Cerebellar nuclear complex (tissue), 1 donor: ENCODE measurements at places on chromosomes 1 and 21.

DNA sequence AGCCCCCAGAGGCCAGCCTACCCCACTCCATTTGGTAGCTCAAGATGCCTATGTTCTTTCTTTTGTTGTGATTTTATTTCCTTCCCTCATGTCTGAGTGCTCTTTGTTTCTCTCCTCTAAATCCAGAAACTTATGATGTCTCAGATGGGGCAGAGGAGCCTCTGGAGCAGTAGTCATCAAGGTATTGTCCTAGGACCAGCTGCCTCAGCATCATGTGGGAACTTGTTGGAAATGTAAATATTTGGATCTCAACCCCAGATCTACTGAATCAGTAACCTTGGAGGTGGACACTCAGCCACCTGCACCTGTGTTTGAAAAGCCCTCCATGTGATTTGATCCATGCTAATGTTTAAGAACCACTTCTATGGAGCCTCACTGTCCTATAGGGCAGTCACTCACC, 593.1 kb upstream of the PLXNA2 start:
- no peak for DNase-seq

DNA sequence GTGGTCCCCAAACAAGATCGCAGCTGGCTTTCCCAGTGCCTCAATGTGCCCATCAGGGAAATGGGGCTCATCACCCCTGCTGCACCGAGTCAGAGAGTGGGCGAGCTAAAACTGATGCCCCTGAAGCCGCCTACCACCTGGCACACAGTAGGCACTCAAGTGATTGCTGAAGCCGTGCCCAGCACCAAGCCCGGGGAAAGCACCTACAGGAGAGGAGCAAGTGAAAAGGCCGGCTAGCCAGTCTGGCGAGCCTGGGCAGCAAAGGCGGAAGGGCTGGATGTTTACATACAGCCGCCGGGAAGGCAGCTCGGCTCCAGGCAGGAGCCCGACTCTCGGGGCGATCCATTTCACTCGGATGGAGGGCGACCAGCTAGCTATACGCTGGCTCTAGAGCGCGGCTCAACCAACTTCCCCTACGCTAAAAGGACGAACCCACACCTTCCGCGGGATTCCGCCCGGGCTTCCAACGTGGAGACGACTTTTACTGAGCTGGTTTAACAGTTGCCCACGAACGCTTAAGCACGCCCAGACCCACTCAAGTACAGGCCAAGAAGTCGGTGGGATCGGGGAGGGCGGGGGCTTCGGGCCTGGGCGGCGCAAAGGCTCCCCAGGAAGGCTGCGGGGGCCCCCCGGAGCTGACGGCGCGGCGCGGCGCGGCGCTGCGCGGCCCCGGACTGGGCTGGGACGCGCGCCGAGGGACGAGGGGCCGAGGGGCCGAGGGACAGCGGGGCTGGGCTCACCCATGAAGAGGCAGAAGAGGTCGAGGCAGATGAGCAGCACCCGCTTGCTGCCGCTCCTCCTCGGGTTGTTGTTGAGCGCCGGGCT, 1.0 kb downstream of the PLPP3 start:
- DNase-seq: no peak

DNA sequence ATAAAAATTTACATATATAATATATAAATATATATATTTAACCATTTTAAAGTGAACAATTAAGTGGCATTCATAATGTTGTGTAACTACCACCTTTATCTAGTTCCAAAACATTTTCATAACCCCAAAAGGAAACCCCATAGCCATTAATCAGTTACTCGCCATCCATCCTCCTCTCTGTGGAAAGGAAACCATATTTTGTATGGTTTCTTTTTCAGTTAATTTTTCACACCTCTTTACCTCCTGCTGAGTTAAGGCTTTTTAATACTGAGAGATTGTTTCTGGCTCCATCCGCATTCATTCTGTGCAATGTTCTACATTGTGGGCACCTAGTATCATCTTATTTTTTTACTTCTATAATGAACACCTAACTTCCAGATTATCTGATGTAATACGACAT, 512.1 kb downstream of the LMO4 start:
- DNase-seq: no peak

DNA sequence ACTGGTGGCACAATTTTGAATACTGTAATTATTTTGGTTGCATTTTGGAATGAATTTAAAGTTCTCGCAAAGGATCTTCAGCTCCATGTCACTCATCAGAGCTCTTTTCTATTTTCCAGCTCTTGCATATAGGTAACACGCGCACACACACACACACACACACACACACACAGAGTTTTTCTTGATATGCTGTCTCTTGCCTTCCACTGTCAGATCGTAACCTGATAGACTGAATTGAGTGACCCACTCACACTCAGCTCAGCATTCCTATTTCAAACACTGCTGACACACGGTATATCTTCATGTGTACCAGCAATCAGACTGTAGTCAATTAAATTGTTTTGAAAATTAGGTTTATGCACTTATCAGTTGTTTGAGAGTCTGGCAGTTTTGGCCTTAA, 214.1 kb downstream of the PBX1 start:
- DNase-seq: no peak

DNA sequence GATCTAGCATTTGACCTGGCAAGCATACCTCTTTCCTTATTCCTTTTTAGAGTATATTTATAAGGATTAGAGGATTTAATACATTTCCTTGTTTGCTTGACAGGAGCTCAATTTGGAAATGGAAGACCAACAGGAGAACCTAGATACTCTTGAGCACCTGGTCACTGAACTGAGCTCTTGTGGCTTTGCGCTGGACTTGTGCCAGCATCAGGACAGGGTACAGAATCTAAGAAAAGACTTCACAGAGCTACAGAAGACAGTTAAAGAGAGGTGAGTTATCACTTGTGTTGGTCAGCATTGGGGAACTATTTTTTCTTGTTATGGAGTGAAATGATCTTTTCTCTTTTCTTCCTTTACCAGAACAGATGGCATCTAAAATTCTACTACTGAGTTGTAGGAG, 123.4 kb upstream of the BMP8A start:
- DNase-seq: no peak

DNA sequence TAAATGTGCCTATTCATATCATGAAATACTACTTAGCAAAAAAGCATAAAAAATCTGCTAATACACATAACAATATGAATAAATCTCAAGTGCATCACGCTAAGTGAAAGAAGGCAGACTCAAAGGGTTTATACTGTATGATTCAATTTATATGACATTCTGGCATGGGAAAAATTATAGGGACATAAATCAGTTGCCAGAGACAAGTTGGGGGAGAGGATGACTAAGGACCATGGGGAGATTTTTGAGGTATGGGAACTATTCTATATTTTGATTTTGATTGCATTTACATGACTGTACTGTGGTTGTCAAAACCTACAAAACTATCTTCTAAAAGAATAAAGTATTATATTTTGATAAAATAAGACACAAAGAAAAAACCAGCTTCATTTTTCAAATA, 650.3 kb upstream of the NR5A2 start:
- DNase-seq: no peak

DNA sequence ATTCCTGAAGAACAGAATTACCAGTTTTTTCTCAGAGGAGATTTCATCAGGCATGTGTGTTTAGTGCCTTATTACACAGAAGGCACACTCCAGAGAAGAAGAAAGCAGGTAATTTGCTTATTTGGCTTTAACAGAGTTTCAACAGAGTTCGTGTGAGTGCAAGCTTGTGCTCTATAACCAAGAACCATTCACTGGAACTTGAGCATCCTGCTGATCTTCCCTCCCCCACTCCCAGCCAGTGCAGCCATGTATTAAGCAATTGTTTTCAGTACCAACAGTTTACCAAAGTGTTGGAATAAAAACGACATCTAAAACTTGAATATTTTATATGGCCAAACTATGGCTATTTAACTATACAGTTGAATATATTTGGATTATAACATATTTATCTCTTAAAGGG, 4.3 kb downstream of the MGST3 start:
- DNase-seq: no peak

GRCh38 chr1:209707308-209707707, 2.7 kb downstream of the HSD11B1 start:
- no peak for DNase-seq

- no peak for DNase-seq
Measured at GRCh38 chr1:198774421-198774820, 135.6 kb downstream of the PTPRC start.

- no peak for DNase-seq
Measured at GRCh38 chr1:204443260-204443619, 31.6 kb upstream of the PPP1R15B start.

DNA sequence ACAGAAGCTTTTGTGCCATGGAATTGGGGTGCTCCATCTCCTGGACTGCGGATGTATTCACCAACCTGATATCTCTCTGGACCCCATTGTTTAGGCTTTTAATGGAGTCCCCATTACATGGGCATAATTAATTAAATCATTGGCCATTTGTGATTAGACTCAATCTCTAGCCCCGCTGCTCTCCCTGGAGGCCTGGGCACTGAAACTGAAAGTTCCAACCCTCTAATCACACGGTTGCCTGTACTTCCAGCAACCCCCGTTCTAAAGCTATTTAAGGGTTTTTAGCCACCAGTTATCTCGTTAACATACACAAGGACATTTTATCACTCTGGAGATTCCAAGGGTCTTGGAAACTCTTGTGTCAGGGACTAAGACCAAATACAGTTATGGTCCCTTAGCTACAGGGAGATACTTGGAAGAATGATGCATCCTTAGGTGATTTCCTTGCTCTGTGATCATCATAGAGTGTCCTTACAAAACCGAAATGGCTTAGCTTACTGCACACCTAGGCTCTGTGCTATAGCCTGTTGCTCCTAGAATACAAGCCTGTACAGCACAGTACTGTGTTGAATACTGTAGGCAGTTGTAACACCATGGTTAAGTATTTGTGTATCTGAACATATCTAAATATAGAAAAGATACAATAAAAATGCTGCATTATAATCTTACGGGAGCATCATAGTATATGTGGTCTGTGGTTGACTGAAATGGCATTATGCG, 71.8 kb downstream of the VPS13D start:
- DNase-seq: no peak

DNA sequence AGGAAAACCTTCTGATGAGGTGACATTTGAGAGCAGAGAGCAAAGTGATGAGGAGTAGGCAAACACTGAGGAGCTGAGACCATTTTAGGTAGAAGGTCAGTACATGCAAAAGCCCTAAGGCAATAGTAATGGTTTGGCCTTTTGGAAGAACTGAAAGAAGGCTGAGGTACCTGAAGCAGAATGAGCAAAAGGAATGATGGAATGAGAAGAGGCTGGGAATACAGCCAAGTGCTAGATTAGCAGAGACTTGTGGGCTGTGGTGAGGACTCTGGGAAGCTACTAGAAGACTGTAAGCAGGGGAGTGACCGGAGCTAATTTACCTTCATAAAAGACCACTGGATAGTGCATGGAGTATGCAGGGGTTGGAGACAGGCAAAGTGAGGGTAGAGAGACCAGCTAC, 77.9 kb downstream of the GFI1 start:
- DNase-seq: no peak

- DNase-seq: no peak
Measured at GRCh38 chr1:63669151-63669961, 76.1 kb downstream of the PGM1 start.

DNA sequence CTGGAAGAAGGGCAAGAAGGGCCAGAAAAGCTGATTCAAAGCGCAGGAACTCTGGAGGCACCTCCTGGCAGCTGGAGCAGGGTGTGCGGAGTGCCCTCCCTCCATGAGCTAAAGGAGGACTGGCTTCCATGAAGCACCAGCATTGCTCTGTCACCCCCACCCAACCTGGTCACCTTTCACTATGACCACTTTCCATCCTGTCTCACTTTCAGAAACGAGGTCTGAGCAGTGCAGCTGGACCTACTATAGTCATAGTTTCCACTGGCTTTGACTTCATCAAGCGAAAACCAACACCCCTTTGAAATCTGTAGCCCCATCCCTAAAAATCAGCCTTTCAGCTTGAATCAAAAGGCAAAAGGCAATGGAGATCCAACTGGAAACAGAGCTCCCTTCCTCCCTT, 84.8 kb upstream of the CACNA1E start:
- DNase-seq: no peak
